ENCODE measurements at places on chromosomes 3 and 15. TPM values are rescaled to one million over a fixed set of nuclear protein-coding genes. Genes with fewer than 3 reads are reported as not detected.

DNA sequence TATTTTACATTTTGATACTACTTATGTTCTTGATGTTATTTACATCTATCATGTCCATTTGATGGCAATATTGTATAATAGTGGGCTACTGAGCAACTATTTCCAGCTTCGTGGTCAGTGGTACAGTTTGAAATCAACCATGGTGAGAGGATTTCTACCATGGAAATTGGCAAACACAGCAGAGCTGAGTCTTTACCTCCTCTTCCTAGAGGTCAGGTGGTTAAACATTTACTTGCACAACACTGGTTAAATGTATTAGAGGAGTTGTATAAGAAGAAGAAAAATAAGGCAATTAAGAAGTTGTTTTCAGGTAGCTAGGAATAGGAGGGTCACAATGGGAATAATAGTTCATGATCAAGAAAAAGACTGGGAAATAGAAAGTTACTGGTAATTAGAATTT is 7.2 kb upstream of the PPM1L start:
- no peak for DNase-seq

TMEM266 gene
- total RNA-seq = not detected

DAZL gene
- total RNA-seq = not detected

GRCh38 chr15:45402955-45403877 is 24.9 kb upstream of the GATM start:
- peak; percentile 27 for DNase-seq

OR5K2 gene
- total RNA-seq = not detected

KLHL40 gene
- not detected for total RNA-seq

DNA sequence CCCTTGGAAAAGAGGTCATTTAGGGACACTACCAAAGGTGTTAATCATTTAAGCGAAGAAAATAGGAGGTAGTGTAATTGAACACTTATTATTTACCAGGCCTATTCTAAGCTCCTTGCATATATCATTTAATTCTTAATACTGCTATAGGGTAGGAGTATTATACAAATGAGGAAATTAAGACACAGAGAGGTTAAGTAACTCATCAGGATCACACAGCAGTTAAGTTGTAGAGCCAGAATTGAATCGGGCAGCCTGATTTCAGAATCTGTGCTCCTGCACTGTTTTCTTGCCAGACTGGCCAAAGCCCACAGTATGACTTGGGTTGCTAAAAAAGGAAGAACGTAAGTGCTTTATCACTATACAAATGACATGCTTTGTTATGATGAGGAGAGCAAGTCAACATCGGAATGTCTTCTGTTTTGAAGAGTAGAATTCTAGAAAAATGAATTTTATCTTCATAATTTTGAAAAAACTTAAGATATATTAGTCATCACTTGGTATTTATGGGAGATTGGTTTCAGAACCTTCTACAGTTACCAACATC is 31.4 kb downstream of the HPS3 start:
- peak; percentile 4 for DNase-seq

- peak; percentile 79 for DNase-seq
Observed at GRCh38 chr3:152574461-152575079, 260.4 kb upstream of the P2RY1 start.

DNA sequence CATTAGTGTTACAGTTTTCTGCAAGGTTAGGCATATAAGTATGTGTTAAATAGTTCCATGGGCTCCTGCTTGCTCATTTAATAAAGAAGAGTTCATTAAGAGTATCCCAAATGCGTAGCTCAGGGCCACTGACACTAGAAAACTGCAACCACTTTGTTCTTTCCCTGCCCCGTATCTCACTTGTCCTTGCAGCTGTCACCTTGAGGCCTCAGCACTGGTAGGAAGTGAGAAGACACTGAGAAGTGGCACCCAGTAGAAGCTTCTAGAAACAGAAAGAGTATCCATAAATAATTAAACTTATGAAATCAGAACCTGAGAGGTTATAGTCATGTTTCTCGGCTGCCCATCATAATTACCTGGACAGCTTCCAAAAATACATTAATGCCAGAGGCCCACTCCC is 266.0 kb downstream of the KCNMB2 start:
- no peak for DNase-seq

Measured in fibroblast of the aortic adventitia (primary cell).